ENCODE measurements at places on chromosomes 2 and 18. TPM values are rescaled to one million over a fixed set of nuclear protein-coding genes. Genes with fewer than 3 reads are reported as not detected.

COL6A3 gene
- total RNA-seq: 0.54 TPM

DNA sequence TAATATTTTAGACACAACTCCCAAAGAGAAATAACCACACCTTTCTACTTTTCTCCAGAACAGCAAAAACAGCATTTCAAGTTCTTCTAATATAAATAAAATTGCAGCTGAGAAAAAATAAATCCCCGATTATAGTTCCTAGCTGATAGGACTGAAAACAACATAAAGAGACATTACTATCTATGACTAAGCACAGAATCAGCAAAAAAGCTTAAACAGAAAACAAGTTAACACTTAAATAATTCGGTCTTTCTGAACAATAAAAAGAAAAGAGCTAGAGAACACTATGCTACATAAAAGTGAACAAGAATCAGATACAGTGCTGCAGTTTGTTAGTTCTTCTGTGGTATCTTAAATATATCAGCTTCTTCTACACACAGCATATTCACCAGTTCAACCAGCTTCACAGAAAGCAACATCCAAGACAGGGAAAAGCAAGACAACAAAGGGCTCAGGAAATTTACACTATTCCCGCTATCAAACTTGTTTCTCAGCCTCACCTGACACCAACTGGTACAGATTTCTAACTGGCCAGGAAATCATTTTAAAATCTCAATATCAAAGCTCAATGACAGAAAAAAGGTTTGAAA is 28.6 kb downstream of the FEZ2 start:
- no peak for DNase-seq

DNA sequence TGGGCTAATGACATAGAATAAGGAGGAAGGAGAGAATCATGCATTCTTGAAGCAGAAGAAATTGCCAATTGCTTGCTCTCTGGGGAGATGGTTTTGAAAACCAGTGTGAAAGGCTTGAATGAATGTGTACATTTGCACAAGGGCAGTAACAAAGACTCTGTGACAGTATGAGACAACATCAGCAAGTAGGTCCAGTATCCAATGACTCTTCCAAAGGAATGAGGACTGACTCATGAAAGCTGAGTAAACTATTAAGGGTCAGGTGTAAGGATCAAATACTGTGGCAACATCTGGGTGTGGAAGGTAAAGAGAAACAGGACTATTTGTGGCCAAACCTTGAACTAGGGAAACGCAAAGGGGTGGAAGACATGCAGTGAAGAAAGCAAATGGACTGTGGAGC is 886.0 kb upstream of the CHAC2 start:
- no peak for DNase-seq

- DNase-seq: no peak
These were observed 77.6 kb upstream of the ODC1 start for GRCh38 chr2:10525573-10526265.

- DNase-seq: no peak
These were observed 160.7 kb downstream of the RAB3GAP1 start for GRCh38 chr2:135212757-135213156.

DNA sequence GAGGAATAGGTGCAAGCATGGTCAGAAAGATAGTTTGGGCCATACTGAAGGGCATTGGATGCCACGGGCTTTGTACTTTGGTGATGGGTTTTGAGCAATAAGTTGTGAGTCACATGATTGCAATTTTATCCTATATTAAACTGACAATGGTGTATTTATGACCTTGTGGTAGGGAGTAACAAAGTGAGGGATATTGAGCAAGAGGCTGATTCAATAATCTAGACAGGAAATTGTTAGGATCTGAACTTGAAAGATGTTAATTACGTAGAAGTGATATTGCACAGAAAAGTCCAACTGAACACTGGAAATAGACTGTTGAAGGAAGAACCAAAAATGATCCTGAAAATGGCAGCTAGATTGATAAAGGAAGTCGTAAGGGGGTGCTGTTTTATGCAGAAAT is 46.6 kb upstream of the TCF4 start:
- DNase-seq: no peak

Data from hematopoietic multipotent progenitor cell (in vitro differentiated cells).